ENCODE measurements at places on chromosomes 1 and 21. TPM values are rescaled to one million over a fixed set of nuclear protein-coding genes. Genes with fewer than 3 reads are reported as not detected.
A peak's percentile ranks its signal among the peaks of the same experiment; 100 is the strongest.

The TSSK3 gene
- not detected for total RNA-seq

DNA sequence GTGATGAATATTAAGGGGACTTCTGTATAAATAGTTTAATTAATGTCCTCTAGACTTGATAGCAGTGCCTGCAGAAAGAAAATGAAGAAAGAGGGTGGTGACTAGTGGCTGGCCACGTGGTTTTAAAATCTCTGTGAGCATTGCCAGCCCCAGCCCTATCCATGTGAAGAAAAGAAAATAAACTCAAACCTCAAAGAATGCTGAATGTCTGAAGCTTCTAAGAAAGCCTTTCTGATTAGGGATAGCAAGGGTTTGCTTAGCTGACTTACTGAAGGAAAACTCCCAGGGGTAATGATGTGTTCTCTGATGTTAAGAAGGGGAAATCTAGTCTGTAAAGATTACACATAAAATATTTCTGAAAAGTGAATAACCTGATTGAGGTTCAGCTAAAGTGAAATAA, 31.8 kb downstream of the ADGRL2 start:
- peak; percentile 7 for DNase-seq

The SPRR2A gene
- total RNA-seq: not detected

DNA sequence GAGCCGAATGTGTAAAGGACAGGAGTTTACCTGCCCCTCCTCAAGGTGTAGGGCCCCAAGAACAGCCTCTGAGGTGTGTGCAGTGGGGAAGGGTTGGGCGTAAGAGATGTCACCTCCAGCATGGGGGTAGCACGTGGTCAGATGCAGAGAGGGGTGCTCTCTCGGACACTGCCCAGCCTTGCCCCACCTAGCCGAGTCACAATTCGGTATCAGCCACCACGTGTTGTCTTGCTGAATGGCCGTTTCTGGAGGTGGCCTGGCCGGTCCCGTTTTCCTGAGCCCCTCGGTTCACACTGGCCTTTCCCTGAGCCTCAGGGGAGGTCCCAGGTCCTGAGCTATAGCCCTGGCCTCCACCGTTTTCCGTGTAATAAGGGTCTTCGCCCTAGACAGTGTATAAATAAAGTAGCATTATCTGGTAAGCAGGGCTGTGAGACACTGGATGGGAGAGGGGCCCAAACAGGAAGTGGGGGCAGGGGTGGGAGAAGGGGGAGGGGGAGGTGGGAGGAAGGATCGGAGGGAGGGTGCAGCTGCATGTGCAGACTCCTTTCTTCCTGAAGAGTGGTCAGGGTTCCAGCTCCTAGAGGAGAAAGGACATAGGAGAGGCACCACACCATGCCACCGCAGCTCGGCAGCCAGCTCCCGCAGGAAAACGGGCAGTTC, 23.3 kb downstream of the CD34 start:
- no peak for DNase-seq

The NCF2 gene
- total RNA-seq: 17.1 TPM

GRCh38 chr1:70896224-70896623, 151.4 kb downstream of the PTGER3 start:
- peak; percentile 25 for DNase-seq

- peak; percentile 93 for DNase-seq
Measured at GRCh38 chr1:100597061-100597741, 59.3 kb downstream of the GPR88 start.

The UTS2 gene
- total RNA-seq: not detected

The KIRREL1 gene
- total RNA-seq: 103 TPM

The CD247 gene
- total RNA-seq: not detected

DNA sequence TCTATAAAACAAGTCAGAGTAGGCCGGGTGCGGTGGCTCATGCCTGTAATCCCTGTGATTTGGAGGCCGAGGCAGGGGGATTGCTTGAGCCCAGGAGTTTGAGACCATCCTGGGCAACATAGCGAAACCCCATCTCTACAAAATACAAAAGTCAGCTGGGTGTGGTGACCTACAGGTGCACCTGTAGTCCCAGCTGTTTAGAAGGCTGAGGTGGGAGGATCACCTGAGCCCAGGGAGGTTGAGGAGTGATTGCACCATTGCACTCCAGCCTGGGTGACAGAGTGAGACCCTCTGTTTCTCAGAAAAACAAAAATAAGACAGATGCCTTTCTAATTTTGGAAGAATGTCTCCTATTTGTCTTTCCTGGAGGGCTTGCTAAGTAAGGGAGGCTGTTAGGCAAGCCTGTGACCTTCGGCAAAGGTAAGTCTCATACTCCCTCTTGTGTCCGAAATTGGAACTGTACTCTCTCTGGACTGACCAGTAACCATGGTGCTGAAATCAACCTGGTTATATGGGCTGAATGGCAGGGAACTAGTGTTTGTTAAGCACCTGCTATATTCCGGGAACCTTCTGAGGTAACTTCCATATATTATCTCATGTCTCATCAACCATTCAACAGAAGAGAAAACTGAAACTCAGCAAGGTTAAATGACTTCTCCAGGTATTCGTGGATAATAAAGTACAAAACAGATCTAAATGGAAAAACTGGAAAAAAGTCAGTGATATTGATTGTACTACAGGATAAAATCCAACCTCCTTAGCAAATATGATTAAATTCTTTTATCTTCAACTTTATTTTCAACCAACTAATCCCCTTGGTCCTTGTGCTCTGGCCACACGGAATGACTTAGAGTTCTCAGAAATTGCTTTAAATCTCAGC, 11.8 kb upstream of the RAB3B start:
- peak; percentile 86 for DNase-seq

GRCh38 chr21:25422610-25423608, 184.4 kb downstream of the MRPL39 start:
- no peak for DNase-seq

- DNase-seq: peak; percentile 88
Measured at GRCh38 chr1:55716610-55717009, 501.4 kb upstream of the USP24 start.

DNA sequence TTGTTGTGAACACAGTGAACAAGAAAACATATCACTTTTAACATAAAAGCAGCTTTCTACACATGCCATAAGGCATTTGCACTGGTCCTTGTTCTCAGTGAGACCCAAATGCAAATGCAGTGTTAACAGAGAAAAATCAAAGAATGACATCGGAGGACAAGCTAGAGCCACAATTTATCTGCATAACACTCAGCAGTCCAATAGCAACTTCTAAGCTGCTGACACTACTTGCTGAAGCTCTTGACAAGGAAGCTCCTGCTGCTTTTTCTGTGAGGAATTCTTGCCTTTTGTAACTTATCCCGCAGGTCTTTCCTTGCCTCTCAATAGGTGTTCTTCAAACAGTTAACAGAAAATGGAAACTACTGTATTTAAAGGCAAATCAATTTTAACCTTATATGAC, 34.7 kb downstream of the USH2A start:
- no peak for DNase-seq

The AGT gene
- 0.42 TPM for total RNA-seq

The IFNLR1 gene
- 1.9 TPM for total RNA-seq

GRCh38 chr1:93438716-93439115, 9.2 kb upstream of the FNBP1L start:
- no peak for DNase-seq

DNA sequence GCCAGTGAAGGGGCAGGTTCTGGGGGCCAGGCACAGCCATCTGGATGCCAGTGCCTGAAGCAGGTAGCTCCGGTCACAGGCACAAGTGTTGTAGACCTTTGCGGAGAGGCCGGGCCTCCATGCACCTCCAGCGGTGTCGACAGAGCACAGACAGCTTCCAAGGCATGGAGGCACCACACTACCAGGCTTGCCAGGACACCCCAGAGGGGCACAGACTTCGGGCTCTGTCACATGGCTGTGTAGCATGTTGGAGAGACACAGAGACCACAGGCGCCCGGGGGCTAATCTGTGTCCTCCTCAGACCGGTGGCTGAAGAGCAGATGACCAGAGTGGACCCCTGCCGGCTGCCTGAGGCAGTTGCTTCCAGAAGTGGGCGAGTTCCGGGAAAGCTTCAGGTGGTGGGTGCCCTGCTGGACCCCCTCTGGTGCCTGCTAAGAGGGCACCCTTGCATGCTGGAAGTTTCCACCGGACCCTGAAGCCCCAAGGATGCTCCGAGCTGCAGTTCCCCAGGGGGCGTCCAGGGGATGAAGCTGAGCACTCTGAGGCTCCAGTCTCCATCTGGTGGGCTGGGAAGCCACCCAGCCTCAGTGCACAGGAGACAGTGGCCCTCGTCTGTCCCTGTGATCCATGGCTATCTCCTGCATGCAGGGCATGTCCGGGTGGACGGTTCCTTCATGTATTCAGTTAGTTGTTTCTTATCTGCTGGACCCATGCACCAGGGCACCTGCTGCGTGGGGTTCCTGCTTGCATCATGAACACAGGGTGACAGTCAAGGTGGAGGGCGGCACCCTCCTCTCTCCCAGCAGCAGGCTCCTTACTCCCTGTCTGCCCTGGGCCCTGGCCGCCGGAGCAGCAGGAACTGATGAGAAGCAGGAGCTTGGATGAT, 82.4 kb downstream of the OBSCN start:
- DNase-seq: no peak

The NOS1AP gene
- total RNA-seq: 0.76 TPM

DNA sequence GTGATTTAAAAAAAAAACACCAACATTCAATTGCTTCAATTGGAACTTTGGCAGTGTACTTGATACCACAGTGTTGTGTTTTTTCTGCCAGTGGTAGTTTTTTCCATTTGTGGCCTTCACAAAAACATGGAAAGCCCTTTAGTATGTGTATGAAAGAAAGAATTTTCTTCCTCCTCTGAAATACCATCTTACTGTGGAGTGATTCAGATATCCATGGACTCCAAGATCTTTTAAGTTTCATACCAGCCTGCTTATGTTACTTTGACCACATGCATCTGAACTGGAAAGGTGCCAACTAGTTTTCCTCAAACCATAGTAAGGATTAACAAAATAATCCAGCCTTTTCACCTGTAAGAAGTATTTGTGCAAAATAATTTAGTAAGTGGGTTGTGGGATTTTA, 3.4 kb downstream of the PPP2R5A start:
- peak; percentile 47 for DNase-seq

- no peak for DNase-seq
Measured at GRCh38 chr1:232036181-232036933, 409.8 kb downstream of the DISC1 start.
